ENCODE measurements at places on chromosomes 3 and 15. TPM values are rescaled to one million over a fixed set of nuclear protein-coding genes. Genes with fewer than 3 reads are reported as not detected.
A peak's percentile ranks its signal among the peaks of the same experiment; 100 is the strongest.

GRCh38 chr15:55789066-55789660 lies 46.2 kb upstream of the PRTG start:
- no peak for DNase-seq

- DNase-seq = peak; percentile 73
These were observed 431.6 kb upstream of the RASGRP1 start for GRCh38 chr15:38996111-38996631.

DNA sequence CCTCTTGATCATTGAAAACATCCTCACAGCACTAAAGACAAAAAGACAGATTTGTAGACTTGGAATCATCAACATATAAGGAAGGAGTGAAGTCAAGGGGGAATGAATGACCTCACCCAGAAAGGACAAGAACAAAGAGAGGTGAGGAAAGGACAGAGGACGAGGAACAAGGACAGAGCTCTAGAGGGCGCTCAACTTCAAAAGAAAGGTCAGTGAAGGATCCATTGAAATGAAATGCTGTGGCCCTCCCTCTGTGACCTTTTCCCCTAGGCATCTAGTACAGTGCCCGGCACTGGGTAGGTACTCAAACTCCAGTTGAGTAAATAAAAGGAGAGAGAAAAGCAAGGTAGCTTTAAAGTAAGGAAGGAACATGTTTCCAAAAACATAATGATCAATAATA lies 2.6 kb downstream of the ATP8B4 start:
- DNase-seq = peak; percentile 24

GRCh38 chr3:13508496-13508895 lies 28.4 kb downstream of the HDAC11 start:
- no peak for DNase-seq

GRCh38 chr15:36117296-36117787 lies 462.1 kb upstream of the CDIN1 start:
- no peak for DNase-seq

DNA sequence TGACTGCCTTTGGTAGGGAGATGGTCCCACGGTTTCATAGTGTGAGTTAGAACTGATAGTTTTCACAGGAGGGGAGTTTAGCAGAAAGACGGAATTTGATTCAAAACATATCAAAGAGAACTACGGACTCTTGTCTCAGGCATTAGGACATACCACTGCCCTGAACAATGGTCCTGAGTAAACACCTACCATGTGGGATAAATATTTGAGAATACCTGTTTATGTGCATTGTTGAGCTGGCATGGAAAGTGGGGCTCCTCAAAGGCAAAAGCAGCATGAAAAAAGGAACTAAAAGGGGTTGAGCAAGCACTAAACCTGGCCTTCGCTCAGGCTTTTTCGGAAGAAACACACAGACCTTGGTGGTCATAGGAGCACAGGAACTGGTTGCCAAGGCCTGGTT lies 144.4 kb downstream of the ZNF621 start:
- DNase-seq = no peak

DNA sequence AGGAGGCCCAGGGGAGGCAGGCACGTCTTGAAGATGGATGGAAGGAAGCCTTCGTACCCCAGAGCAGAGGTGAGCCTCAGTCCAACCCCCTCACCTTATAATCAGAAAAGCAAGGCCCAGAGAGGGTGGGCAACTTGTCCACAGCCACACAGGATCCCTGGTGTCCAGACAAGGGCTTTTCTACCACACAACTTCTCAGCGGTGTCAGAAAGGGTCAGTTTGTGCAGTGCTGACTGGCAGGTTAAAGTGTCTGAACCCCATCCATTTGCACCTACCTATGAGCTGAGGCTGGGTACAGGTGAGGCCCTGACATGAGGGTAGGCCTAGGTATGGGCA lies 8.6 kb downstream of the IGDCC3 start:
- no peak for DNase-seq

DNA sequence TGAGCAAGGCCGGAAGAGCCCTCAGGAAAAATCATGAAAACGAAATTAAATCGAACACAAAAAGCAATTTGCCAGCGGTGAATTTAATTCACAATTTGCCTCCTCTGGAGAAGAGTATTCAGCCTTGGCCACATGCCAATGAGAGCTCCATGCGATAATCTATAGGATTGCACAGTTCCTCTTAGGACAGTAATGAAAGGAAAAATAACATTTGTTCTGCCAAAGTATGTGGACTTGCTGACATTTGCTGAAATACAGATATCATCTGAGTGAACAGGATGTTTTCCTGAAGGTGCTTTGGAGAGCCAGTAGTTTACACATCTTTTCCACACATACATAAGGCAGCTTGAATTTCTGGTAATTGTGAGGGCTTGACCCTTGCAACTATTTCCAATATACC lies 188.6 kb upstream of the PDZRN3 start:
- peak; percentile 9 for DNase-seq

DNA sequence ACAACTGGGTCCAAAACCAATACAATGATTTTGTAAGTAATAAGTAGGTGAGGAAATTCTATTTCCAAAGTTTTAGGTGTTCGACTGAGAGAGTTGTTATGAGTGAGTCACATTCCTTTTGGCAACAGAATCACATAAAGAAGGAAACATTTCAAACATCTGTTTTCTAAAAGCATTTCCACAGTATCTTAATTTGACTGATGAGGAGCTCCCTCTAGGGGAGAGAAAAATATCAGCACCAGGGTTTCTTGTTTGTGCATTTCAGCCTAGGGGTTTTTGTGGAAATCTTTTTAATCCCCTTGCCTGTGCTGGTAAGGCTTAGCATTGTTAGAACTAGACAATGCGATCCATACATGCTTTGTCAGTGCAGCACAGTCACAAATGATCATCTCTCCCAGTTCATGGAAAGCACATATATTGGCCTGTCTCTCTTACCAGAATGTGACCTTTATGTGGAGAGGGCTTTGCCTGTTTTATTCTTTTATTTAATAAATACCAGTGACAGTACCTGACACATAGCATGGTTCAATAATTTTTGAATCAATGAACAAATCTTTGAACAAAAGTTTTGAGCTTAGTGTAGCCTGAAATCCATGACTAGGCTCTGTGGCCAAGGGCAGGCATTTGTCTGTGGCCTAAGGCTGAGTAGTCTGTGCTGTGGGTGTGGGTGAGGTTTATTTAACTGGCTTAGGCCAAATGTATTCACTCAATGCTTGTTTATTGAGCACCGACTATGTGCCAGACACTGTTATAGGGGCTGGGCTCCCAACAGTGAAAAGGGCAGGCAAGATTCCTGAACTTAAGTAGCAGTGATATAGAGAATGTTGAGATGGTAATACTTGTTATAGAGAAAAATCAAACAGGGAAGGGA lies 21.1 kb upstream of the IQCF6 start:
- DNase-seq = peak; percentile 65

DNA sequence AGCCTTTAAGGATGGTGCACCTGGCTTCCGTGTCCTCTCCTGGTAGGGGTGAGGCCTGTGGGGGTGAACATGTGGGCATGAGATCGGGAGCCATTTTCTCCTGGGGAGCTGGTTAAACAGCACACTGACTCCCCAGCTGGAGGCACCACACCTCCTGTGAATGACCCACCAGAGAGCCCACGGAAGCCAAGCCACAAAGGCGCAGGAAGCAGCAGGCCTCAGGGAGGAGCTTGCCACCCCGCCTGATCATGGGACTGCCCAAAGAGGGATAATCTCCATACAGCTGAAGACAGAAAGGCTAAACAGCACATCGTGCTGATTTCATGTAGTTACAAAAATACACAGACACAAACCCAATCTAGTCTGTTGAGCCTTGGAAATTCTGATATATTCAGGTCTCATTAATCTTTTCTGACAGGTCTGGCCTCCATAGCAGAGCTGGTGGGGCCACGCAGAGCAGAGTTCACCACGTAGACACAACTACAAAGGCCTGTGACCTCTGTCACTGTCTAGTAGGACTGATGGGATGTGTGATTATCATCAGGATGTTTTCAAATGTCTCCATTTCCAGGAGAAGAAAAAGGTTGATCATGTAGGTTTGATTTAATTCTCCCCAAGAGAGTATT lies 75.2 kb downstream of the DUT start:
- no peak for DNase-seq

DNA sequence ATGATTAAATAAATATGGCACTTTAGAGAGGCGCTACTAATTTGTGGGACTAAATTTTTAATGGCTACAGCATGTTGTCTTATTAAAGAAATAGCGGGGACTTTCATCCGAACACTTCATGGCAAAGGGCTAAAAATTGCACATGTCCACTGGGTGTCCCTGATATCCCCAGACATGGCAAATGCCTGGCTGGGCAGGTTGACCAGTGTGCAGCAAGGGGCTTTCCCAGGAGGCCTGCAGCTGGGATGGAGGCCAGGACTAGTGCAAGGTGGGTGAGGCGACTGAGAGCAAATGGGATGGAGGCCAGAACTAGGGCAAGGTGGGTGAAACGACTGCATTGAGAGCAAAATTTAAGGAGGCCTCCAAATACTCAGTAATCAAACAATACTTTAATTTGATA lies 167.4 kb upstream of the SMAD3 start:
- DNase-seq = no peak

DNA sequence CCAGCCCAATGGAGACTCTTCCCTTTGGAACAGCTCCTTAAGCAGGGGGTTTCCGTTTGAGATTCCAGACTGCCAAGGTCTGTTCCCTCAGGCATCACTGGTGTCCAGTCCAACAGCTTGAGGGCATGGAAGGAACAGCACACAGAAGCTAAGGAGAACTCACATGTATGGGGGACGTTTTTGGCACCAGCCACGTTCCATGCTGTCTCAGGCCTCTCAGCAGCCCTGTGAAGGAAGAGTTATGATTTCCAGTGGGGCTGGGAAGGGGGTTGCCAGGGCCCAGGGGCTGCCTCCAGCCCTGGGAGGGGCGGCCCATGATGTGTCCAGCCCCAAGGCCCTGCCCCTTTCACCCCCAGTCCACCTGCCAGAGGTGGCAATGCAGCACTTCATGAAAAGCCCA lies 7.5 kb upstream of the RHO start:
- no peak for DNase-seq

DNA sequence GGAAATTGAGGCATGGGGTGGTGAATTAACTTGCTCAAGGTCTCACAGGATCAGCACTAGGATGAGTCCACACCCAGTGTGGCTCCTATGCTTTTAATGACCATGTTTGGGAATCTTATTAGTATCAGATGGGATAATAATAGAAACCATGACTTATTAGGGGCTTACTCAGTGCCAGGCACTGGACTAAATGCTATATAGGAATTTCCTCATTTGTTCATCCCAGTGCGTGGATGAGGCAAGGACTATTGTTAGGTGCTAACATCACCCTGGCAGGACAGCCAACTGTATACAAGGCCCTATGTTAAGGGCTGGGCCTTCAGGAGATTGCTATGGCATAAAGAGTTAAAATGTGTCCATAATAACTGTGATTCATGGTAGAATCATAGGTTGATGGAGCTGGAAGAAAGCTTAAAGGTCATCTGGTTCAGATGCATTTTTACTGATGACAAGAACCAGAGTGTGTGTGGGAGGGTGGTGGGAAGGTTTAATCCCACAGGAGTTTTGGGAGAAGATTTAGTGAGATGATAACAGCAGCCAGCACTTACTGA lies 4.7 kb upstream of the FEM1B start:
- DNase-seq = peak; percentile 97

- peak; percentile 61 for DNase-seq
These were observed 154.3 kb downstream of the GOLIM4 start for GRCh38 chr3:167941234-167941995.

DNA sequence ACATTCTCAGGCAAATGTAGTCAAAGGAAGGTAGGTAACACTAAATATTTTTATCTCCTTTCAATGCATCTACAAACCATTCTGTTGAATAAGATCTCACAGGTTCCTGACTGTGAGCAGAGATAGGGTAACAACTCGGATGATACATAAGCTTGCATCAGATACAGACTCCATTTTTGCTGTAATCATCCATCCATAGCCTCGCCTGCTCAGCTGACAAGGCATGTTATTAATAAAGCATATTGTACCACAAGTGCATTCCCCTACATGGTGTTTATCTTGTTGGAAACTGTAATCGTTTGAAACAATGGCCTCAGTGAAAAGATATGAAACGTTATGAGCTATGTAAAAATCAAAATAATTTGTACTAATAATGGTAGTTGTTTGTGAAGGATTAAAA lies 35.4 kb upstream of the TCF12 start:
- no peak for DNase-seq

DNA sequence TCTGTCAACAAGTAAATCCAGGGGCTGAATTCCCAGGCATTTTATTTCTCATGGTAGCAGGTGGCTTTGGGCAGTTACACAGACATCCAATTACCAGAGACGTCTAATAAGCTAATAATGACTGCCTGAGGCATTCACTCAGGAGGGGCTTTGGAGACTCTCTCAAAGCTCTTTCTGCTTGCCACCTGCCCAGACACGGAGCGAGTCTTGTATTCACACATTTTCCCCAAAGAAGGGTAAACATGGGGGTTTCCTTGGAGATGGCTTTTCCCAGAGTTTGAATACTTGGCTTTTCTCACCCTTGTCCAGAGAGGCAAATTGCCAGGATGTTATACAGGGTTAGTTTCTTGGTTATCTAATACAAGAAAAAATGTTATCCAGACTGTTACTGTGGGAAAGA lies 132.6 kb downstream of the DIPK2A start:
- no peak for DNase-seq

The KIF23 gene
- 14.7 TPM for total RNA-seq

The CGNL1 gene
- 0.07 TPM for total RNA-seq

The FSTL1 gene
- 109 TPM for total RNA-seq

The KLHDC8B gene
- 10.9 TPM for total RNA-seq

The CBLB gene
- 39.3 TPM for total RNA-seq

The ITPKA gene
- 0.92 TPM for total RNA-seq

The PTX3 gene
- total RNA-seq = 0.83 TPM

The FLNB gene
- total RNA-seq = 930 TPM
